ENCODE measurements at places on chromosomes 7 and 10. TPM values are rescaled to one million over a fixed set of nuclear protein-coding genes. Genes with fewer than 3 reads are reported as not detected.

The SLC16A12 gene
- 0.16 TPM for total RNA-seq

The VWA2 gene
- 0.86 TPM for total RNA-seq

The FOXK1 gene
- total RNA-seq = 18.4 TPM

The SPDYE2 gene
- not detected for total RNA-seq

The PTPN20 gene
- total RNA-seq = 0.09 TPM

The SSC4D gene
- 0.47 TPM for total RNA-seq

The CTAGE4 gene
- total RNA-seq = 0.32 TPM

The PSMC2 gene
- 183 TPM for total RNA-seq

The GBF1 gene
- 17.0 TPM for total RNA-seq

The GHRHR gene
- total RNA-seq = not detected

The PODXL gene
- total RNA-seq = 0.17 TPM

The KCNMA1 gene
- total RNA-seq = 70.6 TPM

The CPN1 gene
- total RNA-seq = not detected

The TMEM236 gene
- total RNA-seq = not detected

The AGR2 gene
- total RNA-seq = not detected

The MMP21 gene
- not detected for total RNA-seq

The CTAGE6 gene
- total RNA-seq = 0.17 TPM

The OR6V1 gene
- not detected for total RNA-seq

The ERVW-1 gene
- not detected for total RNA-seq

The SORBS1 gene
- total RNA-seq = 0.16 TPM

The NRG3 gene
- total RNA-seq = not detected

The MYH16 gene
- total RNA-seq = not detected

The BTBD16 gene
- total RNA-seq = not detected
